ENCODE measurements at places on chromosomes 16 and 17.

DNA sequence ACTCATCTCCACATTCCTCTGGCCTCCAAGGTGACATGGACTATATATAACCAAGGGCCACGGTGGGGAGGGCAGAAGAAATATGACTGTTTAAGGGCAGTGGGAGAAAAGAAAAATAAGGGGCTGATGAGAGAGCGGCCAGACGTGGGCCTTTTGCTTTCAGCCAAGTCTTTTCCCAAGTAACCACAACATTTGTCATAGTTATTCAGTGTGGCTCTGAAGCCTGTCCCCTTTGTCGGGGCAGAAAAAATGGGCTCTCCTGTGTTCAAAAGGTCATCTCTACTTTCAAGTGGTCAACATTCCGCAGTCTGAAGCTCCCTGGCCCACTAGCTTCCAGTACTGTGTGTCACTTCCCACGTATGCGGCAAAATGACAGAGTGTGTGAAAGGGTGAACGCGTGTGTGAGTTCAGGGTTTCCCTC, 245.4 kb downstream of the NTN1 start:
- no peak overlapping the region for H3K4me3 ChIP-seq
- no peak for DNase-seq
- H3K36me3 ChIP-seq: peaks cover 4% of the 10 kb centered on the region
- peaks cover 37% of the 10 kb centered on the region for H3K4me1 ChIP-seq

DNA sequence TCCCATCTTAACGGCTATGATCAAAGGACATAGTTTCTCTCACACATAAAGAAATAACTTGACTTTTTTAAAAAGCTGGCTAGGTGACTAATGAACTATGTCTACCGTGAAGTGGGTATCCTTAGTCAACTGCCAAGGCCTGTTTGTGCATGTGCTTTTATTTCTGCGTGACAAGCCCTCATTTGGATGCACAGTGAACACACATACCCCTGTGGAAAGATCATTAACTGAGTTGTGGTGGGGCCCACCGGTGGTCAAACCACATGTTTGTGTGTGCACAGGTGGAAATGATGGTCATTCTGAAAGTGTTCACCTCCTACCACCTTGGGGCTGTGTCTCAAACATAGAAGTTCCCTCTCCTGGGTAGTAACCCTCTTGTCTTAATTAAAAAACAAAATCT, 256.1 kb upstream of the SALL1 start:
- peaks cover 5% of the 10 kb centered on the region for H3K36me3 ChIP-seq
- H3K27me3 ChIP-seq: no peaks in the 10 kb centered on the region
- H3K4me1 ChIP-seq: peaks cover 28% of the 10 kb centered on the region
- no peak overlapping the region for H3K4me3 ChIP-seq
- DNase-seq: no peak

- H3K4me1 ChIP-seq: no peaks in the 10 kb centered on the region
- H3K27ac ChIP-seq: no peak overlapping the region
- H3K4me3 ChIP-seq: no peak overlapping the region
- no peak for DNase-seq
- H3K36me3 ChIP-seq: no peaks in the 10 kb centered on the region
These were observed 19.1 kb downstream of the CAPNS2 start for GRCh38 chr16:55585631-55586030.

DNA sequence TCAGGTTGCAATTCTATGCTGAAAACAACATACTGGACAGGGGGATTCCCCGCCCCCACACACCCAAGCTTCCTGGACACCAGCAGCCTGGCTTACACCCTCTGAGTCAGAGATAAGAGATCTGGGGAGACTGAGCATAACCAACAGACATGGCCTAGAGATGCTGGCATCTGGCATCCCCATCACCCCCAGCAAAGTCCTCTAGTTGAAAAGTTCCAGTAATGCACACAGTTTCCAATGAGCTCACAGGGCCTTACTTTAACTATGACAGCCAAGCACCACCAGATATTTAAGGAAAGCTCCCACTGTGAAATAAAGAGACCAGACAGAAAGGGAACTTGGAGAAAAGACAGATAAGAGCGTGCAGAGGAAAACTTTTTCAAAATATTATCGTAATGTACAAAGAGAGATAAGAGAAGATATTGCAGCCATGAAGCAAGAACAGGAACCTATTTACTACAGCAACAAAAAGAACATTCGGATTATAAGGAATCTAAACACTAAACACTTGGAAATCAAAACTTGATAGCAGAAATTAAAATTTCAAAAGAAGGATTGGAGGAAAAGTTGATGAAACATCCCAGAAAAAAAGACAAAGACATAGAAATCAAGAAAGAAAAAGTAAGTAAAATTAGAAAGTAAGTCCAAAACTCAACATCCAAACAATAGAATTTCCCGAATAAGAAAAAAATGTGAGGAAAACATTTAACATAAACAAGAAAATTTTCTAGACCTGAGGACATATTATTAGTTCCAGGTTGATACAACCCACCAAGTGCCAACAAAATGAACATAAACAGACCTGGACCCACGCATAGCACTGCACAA, 17.2 kb upstream of the ALOX15 start:
- H3K4me1 ChIP-seq: no peaks in the 10 kb centered on the region
- no peak for DNase-seq
- H3K36me3 ChIP-seq: no peaks in the 10 kb centered on the region
- no peak overlapping the region for H3K27ac ChIP-seq
- no peak overlapping the region for H3K4me3 ChIP-seq

DNA sequence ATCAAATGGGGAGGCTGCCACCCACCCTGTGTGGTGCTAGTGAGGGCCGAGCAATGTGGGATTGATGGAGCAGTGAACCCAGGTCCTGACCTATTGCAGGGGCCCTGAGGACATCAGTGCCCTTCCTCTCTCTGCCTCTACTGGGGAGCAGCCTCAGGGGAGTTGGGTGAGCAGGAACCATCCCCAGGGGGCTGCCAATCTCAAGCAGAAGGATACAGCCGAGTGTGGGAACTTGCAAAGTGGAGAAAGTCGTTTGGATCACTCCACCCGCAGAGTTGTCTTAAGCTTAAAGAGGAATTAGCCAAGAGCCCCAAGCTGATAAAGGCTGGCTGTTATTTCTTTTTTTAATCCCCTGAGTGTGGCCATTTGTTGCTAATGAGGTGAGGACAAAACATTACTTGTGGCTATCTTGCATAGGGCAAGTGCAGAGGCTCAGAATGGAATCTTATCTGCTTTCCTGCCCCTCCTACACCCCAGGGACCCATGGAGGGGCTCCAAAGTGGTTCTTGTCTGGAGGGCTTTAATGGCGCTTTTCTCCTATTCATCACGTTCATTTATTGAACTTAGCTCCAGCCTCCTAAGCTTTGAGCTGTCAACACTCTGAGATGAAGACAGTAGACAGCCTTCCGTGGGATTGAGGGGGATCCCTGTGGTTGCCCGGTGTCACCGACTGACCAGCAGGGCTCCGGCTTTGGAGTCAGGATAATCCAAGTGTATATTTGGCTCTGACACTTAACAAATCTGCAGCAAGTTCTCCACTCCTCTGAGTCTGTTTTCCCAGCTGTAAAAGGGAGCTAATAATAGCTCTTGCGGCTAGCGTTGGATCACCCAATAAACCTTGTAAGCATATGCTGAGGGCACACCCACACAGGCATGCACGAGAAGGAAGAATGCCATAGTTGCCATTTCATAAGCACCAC, 45.1 kb downstream of the MYH11 start:
- H3K4me1 ChIP-seq: peaks cover 30% of the 10 kb centered on the region
- H3K27ac ChIP-seq: peak overlapping the region; percentile 79
- no peaks in the 10 kb centered on the region for H3K27me3 ChIP-seq
- no peak overlapping the region for H3K4me3 ChIP-seq
- H3K36me3 ChIP-seq: no peaks in the 10 kb centered on the region

GRCh38 chr17:27585153-27585681, 45.8 kb upstream of the LGALS9 start:
- DNase-seq: no peak
- H3K27ac ChIP-seq: peak overlapping the region; percentile 35
- H3K4me3 ChIP-seq: no peak overlapping the region
- H3K27me3 ChIP-seq: no peaks in the 10 kb centered on the region

DNA sequence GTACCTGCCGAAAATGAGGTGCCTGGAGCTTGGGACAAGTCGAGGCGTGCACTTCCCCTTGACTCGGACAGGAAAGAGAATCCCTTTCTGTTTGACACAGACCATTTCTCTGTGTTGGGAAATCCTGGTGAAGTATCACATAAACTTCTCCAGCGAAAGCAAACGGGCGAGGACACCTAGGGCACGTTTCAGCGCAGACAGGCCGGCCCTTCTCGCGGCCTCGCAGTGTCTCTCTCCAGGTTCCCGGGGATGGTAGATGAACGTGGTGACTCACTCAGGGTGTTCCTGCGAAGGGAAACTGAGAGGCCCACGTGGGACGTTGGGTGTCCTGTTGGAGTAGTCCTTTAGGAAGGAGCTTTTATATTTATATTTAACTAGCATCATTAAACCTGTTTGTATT, 36.3 kb upstream of the ZNF750 start:
- no peaks in the 10 kb centered on the region for H3K27me3 ChIP-seq
- peaks cover 28% of the 10 kb centered on the region for H3K36me3 ChIP-seq

DNA sequence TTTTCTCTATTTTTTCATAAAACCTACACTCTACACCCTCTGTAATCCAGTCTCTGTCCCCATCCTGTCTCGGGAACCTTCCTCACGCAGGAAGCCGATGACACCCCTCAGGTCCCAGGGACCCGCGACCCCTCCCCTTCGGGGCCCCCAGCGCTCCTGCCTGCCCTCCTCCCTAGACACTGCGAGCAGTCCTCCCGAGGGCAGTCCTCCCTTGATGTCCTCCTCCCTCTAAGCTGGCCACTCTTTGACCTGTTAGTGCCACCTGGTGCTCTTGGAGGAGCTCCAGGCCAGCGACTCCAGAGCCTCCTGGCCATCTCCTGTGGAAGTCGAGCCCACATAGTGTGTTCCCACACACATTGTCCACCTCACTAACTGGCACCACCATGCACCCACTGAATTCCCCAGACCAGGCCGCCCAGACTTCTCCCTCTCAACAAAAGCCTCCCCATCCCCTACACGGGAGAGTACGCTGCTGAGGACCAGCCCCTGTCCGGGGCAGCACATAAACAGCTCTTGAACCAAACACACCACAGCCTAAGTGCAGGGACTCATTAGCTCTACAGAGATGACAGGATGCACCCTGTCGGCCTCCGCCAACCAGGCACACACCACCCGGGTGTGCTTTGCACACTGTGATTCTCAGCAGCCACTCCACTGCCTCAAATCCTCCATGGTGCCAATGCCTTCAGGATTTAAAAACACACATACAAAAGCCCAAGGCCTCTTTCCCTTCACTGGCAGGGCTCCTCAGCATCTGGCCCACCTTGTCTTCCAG, 9.3 kb downstream of the OSBPL7 start:
- H3K4me1 ChIP-seq: peaks cover 6% of the 10 kb centered on the region
- H3K27me3 ChIP-seq: peaks cover 5% of the 10 kb centered on the region
- H3K27ac ChIP-seq: no peak overlapping the region
- H3K4me3 ChIP-seq: no peak overlapping the region
- no peaks in the 10 kb centered on the region for H3K36me3 ChIP-seq
- DNase-seq: no peak

DNA sequence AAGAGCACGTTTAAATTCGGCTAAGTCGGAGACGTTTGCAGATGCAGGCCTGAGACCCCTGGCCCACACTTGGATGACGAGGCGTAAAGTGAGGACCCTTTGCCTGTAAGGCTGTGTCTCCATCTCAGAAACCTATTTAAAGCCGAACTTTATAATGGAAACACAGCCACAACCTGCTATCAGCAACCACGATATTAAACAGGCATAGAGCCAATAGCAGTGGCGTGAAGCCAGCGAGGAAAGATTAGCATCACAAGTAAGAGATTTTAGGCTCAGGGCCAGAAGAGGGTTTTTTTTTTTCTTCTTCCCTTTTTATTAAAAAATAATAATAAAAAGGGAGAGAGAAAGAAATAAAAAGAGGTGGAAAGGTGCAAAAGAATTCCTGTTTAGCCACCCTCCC, 111.3 kb upstream of the NOL11 start:
- H3K4me3 ChIP-seq: no peak overlapping the region
- H3K27me3 ChIP-seq: peaks cover 6% of the 10 kb centered on the region
- H3K4me1 ChIP-seq: peaks cover 27% of the 10 kb centered on the region
- no peak overlapping the region for H3K27ac ChIP-seq

- H3K4me3 ChIP-seq: peak overlapping the region; percentile 65
- peaks cover 33% of the 10 kb centered on the region for H3K36me3 ChIP-seq
- no peak for DNase-seq
- peaks cover 57% of the 10 kb centered on the region for H3K4me1 ChIP-seq
- H3K27me3 ChIP-seq: no peaks in the 10 kb centered on the region
These were observed 25.7 kb downstream of the MINK1 start for GRCh38 chr17:4858882-4859260.

DNA sequence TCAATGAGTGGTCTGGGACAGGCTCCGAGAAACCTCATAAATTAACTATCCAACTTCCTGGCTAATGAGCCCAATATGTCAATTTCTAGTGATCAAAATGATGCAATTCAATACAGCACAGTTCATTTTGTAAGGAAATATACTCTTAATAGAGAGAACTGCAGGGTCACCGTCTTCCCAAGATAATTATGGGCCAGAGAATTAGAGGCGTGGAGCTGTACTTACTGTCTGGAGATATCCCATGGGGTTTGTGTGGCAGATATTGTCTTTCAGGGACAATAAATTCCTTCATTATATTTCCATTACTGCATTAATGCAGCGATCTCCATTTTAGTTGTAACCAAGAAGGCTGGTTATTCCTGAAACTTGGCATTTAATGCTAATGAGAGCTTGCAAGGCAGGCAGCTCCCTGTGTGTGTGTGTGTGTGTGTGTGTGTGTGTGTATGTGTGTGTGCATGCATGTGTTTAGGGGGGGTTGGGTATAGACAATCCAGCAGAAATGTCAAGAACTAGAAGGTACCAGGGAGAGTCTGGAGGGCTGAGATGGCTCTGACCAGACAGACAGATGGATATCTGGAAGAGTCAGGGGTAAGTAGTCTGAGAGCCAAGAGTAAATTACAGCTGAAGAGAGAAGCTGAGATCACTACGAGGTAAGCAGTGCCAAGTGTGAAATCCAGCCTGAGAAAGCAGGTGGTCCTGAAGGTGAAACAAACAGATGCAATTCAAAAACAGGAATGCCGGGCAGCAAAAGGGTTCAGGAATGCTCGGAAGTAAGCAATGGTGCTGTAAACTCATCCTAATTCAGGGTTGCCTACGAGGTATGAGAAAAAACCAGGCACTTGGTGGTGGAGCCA, 393.0 kb downstream of the CA10 start:
- H3K27ac ChIP-seq: no peak overlapping the region
- peaks cover 7% of the 10 kb centered on the region for H3K27me3 ChIP-seq
- peaks cover 25% of the 10 kb centered on the region for H3K4me1 ChIP-seq

GRCh38 chr17:2157675-2158395, 102.9 kb downstream of the HIC1 start:
- H3K27me3 ChIP-seq: no peaks in the 10 kb centered on the region
- peaks cover 53% of the 10 kb centered on the region for H3K36me3 ChIP-seq
- no peak for DNase-seq
- H3K4me3 ChIP-seq: no peak overlapping the region

DNA sequence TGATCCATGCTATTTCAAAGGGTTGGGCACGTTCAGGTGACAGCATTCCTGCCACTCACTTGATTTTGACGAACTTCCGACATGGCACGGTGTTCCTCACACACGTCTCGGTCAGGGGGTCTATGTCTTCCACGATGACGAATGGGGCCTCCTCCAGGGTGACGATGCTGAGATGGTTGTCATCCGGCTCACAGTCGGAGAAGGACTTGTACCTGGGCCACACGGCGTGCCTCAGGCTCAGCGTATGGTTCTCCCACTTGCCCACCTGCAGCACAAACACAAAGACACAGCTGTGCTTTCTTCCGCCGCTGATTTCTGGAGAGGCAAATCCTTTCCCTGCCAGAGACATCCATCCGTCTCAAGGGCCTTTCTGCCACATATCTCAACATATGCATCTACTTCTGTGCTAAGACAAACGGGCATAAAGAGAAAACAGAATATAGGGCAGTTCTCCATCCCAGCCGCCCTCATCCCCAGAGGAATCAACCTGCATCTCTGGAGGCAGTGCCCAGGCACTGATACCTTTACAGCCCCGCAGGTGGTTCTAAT, 332.5 kb downstream of the GRIN2A start:
- peaks cover 3% of the 10 kb centered on the region for H3K27me3 ChIP-seq
- H3K36me3 ChIP-seq: no peaks in the 10 kb centered on the region
- H3K27ac ChIP-seq: no peak overlapping the region
- peaks cover 32% of the 10 kb centered on the region for H3K4me1 ChIP-seq
